ENCODE measurements at places on chromosomes 3 and 15.
A peak's percentile ranks its signal among the peaks of the same experiment; 100 is the strongest.

DNA sequence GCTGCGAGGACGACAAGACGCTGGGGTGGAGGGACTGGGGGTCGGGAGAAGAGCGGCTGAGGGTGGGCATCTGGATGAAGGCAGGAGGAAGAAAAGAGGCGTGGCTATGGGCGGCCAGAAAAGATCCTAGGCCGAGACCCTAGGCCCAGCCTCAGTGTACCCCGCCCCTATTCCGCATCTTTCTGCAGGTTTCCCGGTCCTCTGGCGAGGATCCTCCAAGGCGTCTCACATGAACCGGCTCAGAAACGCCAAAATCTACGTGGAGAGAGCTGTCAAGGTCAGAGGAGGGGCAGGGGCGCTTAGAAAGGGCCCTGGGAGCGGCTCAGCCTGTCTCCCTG is 340 bp downstream of the TTLL3 start:
- no peak for DNase-seq

GRCh38 chr3:47645551-47645950 is 66.9 kb upstream of the CSPG5 start:
- DNase-seq, result no peak

DNA sequence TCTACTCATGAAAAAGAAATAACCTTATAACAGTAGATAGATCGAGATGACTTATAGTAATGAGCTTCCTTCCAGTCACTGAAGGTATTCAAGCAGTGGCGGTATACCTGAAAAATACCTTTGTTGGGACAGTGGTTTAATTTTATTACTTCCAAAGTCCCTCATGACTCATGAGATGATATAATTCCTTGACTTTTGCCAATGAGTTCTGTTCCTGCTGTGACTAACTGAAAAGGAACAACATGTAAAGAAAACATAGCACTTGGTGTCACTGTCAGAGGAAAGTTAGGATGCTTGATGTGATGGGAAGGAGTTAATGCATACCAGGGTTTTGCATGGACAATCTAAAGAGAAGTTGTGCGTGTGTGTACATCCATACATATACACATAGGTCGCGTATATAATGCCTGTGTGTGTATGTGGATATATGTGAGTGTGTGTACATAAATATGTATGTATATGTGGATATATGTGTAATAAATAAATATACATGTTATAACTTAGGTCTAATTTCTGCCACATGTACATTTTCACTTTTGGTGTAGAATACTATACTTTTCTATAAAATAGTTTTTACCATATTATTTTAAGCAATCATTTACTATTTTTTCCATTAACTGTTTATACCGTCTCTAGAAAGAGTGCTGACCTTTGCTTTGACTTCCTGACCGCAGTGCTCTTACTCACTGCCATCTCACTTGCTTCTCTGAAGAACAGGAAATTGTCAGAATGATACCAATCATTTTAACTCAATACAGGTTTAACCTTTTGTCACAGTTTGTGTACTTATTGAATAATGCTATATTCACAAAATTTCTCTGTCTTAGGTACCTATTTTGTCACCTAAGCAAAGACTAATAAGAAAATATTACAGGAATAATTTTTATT is 12.6 kb upstream of the PAK2 start:
- DNase-seq, result peak; percentile 5

DNA sequence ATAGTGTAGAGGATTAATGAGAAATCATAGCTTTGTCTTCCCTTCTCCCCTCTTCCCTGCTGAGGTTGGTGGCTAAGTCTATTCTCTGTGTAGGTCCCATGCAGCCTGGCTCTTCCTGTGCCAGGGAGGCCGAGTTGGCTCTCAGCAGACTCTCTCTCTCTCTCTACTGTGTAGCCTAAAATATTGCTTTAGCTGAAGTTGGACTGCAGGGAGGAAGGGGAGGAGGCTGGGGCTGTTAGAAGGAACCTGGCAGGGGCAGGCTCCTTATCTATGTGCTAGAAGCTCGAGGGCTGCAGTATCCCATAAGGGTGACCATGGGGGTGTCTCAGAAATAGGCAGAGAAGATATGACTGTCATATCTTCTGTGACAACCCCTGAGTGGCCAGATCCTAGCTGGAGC is 160.8 kb downstream of the EPHB1 start:
- no peak for DNase-seq

DNA sequence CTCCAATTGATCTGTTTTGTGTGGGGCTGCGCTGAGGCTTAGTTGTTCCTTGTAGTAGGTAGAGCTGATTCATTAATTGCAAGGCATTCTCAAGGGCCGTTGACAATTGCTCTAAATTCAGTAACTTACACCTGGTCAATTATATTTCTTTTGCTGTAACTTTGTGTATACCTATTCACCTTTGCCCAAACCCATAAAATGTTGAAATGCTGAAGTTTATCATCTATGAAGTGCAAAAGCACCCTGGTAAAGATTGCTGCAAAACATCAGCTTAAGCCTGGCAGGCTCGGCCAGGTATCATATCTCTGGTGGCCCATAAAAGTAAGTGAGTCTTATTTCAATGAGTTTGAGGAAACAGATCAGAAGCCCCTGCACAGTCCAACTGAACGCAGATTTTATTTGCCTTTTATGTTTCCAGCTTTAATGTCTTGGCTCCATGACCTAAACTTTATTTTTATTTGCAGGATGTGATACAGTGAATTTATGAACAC is 203.6 kb upstream of the SLCO3A1 start:
- no peak for DNase-seq

DNA sequence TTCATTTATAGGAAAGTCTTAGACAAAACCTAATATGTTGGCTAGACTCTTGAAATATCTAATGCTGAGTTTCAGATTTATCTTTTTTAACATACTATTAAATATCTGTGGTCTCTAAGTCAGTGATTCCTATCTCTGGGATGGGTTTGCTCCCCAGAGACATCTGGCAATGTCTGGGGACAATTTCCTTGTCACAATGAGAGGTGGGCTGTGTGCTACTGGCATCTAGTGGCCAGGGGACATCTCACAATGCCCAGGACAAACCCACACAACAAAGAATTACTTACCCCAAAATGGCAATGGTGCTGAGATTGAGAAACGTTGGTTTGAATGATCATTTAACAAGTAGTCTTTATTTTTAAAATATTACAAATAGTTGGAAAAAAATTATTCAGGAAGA is 602.1 kb downstream of the MAGI1 start:
- DNase-seq, result no peak

DNA sequence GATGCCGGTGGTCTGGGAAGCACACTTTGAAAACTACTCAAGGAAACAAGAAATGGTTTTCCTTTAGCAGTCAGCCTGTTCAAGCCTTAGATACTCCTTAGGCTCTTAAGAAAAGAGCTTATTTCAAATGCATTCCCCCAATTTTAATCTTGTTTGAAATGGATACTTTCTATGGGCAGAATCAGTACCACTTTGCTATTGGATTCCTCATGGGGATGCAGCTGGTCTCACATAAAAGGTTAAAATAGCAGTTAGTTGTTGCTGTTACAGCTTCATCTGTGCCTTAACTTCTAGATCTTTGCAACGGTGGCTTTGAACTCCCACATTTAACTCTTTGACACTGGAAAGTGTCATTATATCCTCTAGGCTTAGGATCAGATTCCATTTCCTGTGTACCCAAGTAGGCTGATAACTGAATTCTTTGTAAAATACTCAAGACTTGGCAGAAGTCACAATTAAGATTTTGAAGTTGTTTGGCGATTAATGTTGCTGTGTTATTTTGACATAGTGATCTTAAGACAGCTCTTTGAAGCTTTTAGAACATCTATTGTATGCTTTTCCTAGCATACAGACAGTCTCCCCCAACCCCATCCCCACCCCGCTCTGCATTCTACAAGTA is 2.2 kb downstream of the THBS1 start:
- no peak for DNase-seq

DNA sequence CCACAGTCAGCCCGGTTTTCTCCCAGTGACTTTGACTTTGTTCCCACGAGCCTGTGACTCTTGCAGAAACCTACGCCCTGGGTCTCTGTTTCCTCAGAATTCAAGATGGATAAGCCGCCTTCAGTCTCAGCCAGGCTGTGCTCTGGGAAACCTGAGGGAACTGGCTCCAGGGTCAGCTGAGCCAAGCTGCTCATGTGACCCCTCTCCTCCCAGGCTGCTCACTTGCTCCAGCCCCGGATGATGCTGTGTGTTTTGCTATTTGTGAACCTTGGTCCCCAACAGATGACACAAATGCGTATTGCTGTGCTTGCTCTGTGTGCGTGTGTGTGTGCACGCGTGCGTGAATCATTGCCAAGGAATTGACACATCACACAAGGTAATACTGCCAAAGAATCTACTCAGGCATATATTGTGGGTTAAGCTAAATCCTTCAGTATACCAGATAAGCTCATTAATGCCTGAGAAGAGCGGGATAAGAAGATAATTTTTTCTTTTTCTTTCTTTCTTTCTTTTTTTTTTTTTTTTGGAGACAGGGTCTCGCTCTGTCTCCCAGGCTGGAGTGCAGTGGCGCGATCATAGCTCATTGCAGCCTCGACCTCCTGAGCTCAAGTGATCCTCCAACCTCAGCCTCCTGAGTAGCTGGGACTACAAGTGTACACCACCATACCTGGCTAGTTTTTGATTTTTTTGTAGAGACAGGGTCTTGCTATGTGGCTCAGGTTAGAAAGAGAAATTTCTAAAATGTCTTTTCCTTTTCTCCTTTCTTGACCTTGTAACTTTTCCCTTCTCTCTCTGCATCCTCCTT is 29.2 kb upstream of the UMPS start:
- DNase-seq, result no peak

DNA sequence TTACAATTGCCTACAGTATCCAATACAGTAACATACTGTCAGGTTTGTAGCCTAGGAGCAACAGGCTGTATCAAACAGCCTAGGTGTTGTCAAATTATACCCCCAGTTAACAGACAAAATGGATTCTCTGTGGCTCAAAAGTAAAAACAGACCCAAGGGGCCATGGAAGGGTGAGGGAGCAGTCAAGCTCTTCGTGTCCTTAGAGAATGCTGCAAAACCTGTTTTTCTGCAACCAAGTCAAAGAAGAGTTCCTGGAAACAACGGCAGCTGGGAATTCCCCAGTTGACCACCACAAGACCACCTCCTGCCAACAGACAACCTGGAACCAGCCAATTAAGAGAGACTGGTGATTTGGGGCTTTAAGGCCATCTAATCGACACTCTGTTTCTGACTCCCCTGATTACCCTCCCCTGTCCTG is 11.1 kb upstream of the THUMPD3 start:
- no peak for DNase-seq
